ENCODE measurements at places on chromosomes 7 and 10.

DNA sequence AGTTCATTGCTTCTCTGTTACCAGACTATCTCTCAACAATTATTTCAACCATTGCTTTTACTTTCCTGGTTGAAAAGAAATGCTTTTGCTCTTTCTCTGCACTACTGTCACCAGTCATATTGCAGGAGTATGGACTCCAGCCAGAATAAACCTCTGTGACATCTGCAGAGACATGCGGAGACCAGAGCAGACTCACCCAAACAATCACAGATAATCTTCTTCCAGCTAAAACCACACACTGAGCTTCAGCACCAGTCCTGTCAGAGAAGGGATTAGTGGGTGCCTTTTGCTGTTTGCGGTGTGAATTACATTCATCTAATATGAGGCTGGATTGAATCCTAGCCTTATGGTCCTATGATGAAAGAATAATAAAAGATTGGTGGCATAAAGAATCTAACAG lies 258.6 kb downstream of the CNTNAP2 start:
- DNase-seq: peak; percentile 18

DNA sequence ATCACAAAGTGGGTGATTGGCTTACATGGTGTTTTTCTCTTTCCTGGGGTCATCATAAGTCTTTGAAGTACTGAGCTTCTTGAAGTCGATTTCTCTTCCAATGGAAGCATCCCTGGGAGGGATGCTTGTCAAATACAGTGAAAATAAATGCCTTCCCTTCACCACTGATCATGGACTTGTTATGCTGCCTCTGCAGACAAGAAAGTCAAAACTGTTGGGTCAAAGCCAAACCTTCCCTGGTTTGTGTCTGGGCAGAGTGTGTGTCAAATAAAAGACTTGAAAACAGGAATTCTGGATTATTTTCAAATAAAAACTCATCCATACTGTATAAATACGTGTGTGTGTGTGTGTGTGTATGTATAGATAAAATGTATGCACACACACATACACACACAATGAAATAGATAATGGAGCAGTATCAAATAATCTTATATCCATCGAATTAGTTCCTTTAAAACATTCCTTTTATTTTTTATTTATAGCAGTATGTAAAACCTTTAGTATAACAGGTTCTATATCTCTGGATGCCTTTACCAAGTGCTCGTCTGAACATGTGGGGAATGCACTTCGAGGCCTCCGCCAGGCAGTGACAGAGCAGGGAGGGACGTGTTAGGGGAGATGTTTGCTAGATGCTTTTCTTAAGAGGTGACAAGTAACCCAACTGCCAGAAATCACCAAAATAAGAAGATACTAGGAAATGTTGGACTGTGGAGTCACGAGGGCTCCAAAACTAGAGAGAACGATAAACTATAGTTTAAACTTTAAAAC lies 27.2 kb upstream of the WNT16 start:
- DNase-seq: peak; percentile 66

- no peak for DNase-seq
These were observed 131.9 kb downstream of the LHPP start for GRCh38 chr10:124593431-124593985.

GRCh38 chr10:114877301-114877644 lies 55.7 kb downstream of the FHIP2A start:
- DNase-seq: no peak

DNA sequence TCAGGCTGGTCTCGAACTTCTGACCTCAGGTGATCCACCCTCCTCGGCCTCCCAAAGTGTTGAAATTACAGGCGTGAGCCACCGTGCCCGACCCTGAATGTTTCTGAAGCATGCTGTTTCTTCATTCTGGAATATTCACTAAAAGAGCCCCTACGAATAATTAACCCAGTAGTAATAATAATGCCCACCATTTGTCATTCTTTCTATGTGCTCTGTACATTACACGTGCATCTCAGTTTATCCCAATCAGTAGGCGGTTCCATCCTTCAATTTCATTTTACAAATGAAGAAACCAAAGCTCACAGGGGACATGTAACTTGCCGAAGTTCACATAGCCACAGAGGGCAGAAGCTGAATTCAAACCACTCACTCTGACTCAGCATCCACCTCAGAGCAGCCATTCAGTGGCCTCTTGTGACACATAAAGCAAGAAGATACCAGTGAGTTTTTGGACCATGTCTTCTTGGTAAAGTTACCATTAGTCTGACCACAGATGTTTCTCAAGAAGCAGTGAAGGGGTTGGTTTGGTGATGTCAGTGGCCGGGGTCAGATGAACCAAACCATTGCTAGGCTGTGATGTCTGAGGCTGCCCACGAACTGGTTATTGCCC lies 71.9 kb upstream of the DUSP5 start:
- DNase-seq: peak; percentile 93

GRCh38 chr10:45427262-45427969 lies 53.4 kb downstream of the ALOX5 start:
- DNase-seq: no peak

DNA sequence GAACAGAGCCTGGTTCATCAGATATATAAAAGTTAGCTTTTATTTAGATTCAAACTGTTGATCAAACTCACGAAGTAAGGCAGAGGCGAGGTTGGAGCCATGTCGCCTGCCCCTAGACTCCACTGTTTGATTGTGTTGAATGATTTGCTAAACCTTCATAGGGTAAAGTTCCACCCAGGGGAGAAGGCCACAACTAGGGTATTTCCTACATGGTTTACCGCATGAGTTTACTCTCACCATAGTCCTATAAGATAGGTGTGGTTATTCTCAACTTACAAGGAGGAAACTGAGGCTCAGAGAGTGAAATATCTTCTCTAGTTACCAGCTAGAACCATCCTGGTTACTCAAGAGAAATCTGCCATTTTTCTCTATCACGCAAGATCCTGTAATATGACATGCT lies 31.8 kb downstream of the ARHGAP22 start:
- no peak for DNase-seq

DNA sequence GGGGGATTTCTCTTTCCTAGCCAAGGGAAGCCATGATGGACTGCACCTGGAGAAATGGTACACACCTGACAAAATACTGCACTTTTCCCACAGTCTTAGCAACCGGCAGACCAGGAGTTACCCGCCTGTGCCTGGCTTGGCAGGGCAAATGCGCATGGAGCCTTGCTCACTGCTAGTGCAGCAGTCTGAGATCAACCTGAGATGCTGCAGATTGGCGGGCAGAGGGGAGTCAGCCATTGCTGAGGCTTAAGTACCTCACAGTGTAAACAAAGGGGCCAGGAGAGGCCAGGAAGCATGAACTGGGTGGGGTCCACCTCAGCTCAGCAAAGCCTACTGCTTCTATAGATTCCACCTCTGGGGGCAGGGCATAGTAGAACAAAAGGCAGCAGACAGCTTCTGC lies 49.4 kb downstream of the OR13A1 start:
- DNase-seq: no peak

- DNase-seq: peak; percentile 24
These were observed 92.9 kb downstream of the SVOPL start for GRCh38 chr7:138608275-138608674.

DNA sequence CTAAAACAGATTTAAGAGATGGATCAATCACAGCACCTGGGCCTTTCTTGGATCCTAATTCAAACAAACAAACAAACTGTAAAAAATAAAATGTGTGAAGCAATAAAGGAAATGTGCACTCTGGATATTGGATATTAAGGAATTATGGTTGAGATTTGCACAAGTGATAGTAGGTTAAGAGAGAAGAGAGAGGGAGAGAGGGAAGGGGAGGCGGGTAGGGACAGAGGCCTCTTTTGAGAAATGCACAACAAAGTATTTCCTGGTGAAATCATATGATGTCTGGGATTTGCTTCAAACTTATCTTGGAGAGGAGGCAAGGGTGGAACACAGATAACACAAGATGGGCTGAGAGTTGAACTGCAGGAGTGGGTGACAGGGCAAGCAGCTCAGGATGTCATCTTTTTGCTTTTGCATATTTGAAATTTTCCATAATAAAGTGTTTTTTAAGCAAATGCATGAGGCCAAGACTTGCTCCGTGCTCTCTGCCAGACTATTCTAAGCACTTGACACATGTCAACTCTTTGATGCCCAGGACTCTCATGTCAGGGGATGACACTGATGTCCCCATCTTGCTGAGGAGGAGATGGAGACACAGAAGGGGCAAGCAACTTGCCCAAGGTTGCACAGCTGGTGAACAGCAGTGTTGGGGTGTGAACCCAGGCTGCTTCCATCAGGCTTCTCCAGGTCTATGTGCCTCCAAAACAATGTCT lies 9.1 kb upstream of the AEBP1 start:
- no peak for DNase-seq

GRCh38 chr10:26455567-26456315 lies 17.6 kb downstream of the APBB1IP start:
- DNase-seq: peak; percentile 13

Measured in fibroblast of upper back skin (primary cell).